Amniotic stem cell (primary cell): ENCODE measurements at places on chromosomes 1 and 21.

- no peak for DNase-seq
Measured at GRCh38 chr1:41245659-41246058, 3.6 kb upstream of the SCMH1 start.

DNA sequence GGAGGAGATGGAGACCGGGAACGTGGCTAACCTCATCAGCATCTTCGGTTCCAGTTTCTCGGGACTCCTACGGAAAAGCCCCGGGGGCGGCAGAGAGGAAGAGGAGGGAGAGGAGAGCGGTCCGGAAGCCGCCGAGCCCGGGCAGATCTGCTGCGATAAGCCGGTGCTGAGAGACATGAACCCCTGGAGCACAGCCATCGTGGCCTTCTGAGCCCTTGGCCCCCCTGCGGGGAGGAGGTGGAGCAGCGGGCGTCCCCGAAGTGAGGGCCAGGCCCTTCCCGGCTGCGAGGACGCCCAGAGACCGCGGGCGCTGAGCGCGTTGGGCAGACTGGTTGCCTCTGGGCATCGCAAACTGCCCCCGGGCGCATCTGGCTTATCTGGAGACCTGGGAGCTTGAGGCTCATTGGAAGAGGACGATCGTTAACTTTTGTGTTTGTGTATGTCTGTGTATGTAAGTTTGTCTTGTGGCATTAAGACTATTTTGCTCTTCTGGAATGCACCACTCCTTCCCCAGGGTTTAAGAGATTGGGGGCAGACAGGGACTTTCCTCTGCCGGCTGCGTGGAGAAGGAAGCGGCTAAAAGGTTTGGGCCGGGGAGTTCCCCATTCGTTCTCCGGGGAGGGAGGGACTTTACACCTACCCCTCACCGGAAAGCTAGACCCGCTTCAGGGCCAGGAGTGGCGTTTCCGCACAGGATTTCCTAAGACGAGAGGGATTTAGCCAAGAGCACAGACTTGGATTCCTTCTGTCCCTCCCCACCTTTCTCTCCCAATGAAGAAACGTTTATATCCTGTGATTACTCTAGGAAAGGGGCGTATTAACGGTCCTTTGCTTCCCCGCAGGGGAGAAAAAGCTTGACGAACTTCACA, 1.4 kb downstream of the IER5 start:
- DNase-seq = no peak

- no peak for DNase-seq
Measured at GRCh38 chr1:84078108-84078841, 65.8 kb upstream of the PRKACB start.

GRCh38 chr1:202683029-202683428, 27.2 kb downstream of the SYT2 start:
- no peak for DNase-seq

DNA sequence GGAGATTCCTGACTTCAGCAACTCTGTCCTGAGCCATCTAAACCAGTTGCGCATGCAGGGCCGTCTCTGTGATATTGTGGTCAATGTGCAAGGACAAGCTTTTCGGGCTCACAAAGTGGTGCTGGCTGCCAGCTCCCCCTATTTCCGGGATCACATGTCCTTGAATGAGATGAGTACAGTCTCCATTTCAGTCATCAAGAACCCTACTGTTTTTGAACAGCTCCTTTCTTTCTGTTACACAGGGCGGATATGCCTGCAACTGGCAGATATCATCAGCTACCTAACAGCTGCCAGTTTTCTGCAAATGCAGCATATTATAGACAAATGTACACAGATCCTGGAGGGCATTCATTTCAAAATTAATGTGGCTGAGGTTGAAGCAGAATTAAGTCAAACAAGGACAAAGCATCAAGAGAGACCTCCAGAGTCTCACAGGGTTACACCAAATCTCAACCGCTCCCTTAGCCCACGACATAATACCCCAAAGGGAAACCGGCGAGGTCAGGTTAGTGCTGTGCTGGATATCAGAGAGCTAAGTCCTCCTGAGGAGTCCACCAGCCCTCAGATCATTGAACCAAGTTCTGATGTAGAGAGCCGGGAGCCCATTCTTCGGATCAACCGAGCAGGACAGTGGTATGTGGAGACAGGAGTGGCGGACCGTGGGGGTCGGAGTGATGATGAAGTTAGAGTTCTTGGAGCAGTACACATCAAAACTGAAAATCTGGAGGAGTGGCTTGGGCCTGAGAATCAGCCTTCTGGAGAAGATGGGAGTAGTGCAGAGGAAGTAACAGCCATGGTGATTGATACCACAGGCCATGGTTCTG, 2.3 kb downstream of the ZBTB37 start:
- DNase-seq = no peak

- no peak for DNase-seq
Measured at GRCh38 chr1:109488201-109488600, 4.5 kb downstream of the ATXN7L2 start.

DNA sequence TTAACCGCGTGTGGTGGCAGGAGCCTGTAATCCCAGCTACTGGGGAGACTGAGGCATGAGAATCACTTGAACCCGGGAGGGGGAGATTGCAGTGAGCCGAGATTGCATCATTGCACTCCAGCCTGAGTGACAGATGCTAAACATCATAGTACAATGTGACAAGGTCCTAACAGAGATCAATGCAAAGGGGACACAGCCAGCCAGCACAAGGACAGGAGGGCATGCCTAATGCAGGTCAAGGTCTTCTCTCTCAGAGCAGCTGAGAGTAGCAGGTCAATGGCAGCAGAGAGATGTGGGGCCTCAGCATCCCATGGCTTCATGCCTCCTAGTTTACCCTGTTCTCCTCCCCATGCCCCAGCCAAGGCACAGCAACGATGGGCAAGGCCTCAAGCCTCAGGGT, 3.0 kb upstream of the SMIM11 start:
- no peak for DNase-seq

DNA sequence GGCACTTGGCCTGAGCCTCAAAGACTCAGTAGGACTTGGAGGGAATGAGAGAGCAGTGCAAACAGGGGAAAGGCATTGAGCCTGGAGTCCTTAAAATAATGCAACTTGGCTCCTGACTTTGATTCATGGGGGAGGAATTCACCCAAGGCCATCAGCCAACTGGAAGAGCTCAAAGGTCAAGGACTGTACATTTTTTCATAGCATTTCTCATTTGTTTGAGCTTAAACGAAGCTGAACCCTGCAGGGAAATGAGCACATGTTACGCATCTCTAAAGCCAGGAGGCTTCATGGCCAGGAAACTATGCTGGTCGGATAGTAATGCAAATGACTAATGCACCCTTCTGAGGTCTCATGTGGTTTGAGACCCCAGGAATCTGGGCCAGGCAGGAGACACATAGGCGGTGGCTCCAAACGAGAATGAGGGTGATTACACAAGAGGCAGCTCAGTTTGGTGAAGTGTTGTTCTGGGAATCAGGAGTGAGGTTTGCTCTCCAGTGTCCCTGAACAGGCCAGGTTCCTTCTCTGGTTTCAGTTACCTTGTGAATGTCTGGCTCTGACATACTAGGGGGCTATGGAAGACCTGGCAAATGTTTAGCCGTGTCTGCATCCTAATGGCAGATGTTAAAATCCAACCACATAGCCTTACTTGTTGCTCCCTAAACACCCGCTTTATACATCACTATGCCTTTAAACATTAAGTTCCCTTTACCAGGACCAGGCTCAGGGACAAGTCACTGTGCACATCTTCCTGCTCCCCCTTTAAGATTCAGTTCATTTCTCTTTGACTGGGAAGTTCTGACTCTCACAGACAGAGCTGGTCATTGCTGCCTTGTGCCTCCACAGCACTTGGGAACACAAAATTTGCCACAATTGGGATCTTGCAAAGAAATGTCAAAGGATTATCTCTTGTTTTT, 503.9 kb upstream of the USP24 start:
- DNase-seq = peak; percentile 85

GRCh38 chr1:236663934-236664333, 22.4 kb upstream of the ACTN2 start:
- DNase-seq = no peak

DNA sequence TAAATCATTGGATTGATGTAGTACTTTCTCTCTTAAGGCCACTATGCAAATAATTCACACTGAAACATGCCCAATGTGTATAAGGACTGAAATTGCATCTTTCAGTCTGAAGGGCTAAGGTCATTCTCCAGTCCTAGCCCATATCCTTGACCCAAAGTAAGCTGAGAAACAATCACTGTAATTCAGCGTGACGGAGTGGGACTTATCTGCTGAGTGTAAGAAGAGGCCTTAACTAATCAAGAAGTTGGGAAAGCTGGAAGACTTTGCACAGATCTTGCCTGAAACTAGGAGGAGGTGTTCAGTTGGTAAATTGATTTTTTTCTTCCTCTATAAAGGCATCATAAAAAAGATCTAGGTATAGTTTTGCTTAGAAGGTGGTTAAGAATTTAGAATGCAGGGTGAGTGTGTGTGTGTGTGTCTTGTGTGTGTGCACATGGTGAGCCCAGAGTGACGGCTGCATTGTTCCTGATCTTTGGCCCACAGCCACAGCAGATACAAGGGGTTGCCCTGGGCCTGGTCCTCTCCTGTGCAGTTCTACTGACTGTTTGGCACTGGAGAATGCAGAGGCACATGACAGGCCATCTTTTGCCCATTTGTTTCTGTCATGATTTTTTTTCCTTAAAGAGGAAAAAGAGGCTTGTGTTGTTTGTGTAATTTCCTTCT, 13.3 kb upstream of the PPP2R5A start:
- DNase-seq = no peak

GRCh38 chr1:28451011-28451410, 54.8 kb upstream of the RCC1 start:
- no peak for DNase-seq

DNA sequence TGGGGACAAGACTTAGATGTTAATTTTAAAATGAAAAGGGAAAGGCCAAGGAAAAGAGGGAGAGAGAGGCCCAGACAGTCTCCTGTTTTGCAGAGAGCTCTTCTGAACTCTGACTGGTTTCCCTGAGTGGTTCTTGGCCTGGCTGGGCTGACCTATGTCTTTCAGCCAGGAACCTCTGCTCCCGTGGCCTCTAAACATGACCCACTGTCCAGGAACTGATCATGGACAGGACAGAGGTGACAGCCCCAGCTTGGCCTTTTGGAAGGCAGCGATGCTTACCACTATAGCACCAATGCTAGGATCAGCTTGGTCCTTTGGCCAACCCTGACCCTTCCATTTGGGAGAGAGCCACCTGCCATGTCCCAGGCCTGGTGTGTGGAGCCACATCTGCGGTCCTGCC, 55.2 kb downstream of the PRDM16 start:
- DNase-seq = no peak

- DNase-seq = no peak
Measured at GRCh38 chr1:106249365-106249764, 807.1 kb upstream of the PRMT6 start.

DNA sequence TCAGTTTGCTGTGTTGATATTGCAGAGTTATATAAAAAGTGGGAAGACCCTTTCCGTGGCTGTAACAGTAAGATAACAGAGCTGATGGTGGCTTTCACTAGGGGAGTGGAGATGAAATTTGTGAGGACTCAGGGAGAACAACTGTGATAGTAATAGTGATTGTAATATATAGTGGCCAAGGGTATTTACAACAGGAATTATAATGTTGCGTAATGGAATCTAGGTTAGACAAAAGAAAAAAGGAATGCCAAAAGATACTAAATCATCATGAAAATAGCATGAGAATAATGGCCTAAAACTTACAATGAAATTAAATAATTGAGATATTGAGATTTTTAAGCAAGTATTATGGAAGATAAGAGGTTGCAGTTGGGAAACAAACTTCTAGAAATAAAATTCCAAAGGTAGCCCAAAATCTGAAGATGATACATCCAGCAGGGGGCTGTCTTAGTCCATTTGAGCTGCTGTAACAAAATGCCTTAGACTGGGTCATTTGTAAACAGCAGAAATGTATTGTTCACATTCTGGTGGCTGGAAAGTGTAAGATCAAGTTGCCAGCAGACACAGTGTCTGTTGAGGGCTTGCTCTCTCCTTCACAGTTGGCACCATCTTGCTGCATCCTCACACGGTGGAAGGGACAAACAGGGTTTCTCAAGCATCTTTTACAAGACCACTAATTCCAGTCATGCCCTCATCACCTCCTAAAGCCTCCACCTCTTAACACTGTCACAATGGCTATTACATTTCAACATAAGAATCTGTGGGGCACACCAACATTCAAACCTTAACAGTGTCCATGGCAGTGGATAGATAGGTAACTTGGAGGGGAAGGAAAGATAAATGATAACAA, 711.2 kb downstream of the MRPL39 start:
- no peak for DNase-seq

DNA sequence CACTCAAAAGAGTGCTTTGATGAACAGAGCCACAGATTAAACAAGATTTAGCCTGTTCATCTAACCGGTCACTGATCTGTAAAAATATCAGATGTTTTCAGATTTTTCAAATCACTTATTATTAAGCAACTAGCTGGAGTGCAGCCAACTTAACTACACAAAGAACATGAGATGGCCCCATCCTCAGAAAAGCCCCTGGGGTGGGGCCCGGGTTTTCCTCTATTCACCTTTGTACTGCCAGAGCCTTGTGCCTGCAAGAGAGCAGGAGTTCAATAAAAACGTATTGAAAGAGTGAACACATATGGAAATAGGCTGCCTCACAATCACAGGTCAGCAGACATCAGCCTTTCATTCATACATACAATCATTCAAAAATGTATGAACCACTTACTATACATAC, 516.1 kb downstream of the OMA1 start:
- DNase-seq = no peak

- no peak for DNase-seq
Measured at GRCh38 chr1:171455967-171456366, 29.4 kb upstream of the PRRC2C start.

DNA sequence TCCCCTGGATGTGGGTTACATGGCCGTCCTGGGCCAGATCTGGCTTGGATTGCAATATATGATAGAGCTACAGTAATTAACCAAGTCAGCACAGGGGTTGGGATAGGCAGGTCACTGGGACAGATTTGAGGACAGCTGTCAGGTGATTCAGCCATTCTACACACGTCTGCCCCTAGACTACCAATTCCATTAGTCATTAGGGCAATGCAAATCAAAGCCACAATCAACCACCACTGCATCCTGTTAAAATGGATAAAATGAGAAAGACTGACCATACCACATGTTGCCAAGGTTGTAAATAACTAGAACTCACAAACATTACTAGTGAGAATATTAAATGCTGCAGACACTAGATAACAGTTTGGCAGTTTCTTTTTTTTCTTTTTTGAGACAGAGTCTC, 16.0 kb downstream of the C21orf58 start:
- no peak for DNase-seq

DNA sequence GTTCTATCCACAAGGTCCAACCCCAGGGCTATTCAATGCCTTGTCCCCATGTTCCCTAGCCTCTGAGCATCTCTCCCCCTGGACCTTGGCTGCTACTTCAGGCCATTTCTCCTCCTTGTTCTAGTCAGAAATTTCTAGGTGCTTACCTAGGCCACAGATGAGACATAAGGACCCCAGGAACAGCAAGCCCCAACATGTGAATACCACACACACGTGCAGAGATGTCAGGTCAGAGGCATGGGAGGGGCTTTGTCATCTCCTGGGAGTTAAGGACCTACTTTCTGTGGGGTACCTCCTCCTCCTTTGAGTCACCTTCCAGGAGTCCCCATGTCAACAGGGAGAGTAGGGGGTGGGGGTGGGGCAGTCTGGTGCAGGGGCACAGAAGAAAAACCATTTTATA, 7.1 kb upstream of the RGS16 start:
- no peak for DNase-seq

- no peak for DNase-seq
Measured at GRCh38 chr1:14611792-14612191, 13.3 kb downstream of the KAZN start.
